H4 (cell line): ENCODE measurements at places on chromosomes 5 and 9. TPM values are rescaled to one million over a fixed set of nuclear protein-coding genes. Genes with fewer than 3 reads are reported as not detected.
A peak's percentile ranks its signal among the peaks of the same experiment; 100 is the strongest.

GRCh38 chr9:132443951-132444607 is 34.1 kb downstream of the CFAP77 start:
- no peak for DNase-seq

- peak; percentile 92 for DNase-seq
These were observed 9.7 kb downstream of the PTGER4 start for GRCh38 chr5:40689438-40689837.

The SPARC gene
- 319 and 472 TPM in 2 replicates for total RNA-seq

GRCh38 chr5:56302027-56302426 is 68.9 kb upstream of the ANKRD55 start:
- DNase-seq, result peak; percentile 40

The NOXA1 gene
- not detected in 2 replicates for total RNA-seq

- no peak for DNase-seq
These were observed 269.0 kb upstream of the RGMB start for GRCh38 chr5:98504505-98504904.

GRCh38 chr5:61779743-61780142 is 447.7 kb downstream of the ZSWIM6 start:
- DNase-seq, result no peak

DNA sequence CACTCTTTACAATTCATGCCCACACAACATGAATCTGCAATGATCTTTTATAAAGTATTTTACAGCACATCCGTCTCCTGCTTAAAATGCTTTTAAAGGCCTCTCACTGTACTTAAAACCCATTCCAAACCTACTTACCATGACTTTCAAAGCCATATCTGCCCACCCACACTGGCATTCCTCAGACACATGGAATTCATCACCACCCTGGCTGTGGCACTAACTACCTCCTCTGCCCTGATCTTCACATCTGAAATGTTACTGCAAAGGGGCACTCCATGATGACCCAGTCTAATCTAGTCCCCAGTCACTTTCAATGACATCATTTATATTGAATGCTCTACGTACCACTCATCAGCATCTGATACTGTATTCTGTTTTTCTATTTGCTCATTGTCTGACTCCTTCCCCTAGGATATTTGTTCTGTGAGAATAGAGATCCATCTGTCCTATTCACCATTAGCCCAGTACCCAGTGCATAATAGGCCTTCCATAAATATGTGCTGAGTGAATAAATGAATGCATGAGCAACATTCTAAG is 193.2 kb upstream of the KIF2A start:
- peak; percentile 8 for DNase-seq

DNA sequence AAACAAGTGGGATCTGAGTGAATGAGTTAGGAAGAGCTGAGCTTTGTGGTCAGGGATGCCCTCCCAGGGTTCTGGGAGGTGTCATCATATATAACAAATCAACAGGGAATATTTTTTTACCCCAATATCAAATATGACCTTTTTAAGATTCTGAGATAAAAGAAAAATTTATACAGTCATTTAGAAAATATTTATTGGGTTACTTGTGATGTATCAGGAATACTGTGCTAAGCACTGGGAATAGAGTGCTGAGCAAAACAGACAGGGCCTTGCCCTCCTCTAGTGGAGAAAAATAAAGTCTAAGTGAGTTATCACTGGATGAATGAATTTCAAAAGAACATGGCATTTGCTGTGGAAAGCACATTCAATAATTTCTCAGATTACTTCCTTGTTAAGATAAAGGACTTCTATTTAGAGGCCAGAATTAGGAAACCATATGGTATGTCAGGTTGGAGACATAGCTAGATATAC is 102.9 kb downstream of the BOD1 start:
- DNase-seq, result no peak

DNA sequence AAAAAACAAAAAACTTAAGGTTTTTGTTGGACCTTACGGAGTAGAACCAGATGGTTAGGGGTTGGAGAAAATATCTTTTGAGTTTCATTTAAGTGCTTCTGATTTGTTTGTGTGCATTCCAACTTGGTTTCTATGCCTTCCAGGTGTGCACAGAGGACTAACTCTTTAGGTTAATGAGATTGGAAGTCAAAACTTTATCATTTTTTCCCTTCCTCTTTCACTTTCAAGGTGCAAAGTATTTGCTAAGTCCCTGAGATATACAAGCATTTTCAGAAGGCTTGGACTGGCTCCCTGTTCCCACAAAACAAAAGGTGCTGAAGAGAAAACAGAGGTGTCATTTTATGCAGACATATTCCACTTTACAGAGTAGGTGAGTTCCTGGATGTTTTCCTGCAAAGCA is 30.3 kb upstream of the CER1 start:
- no peak for DNase-seq

DNA sequence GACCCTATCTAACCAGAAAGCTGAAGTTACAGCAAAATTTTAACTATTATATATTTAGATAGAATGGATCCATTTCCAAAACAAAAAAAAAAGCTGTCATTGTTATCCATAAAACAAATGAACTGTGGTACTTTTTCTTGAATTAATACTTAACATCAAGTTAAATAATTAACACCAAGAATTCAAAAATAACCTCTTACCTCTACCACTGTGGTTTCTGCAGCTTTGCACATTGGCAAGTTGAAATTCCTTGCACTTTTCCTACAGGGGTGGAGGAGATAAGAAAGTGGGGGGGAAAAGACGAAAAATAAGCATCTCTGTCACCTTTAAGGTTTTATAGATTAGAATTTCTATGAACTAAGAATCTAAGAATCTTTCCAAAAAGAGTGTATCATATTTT is 30.0 kb downstream of the OXCT1 start:
- no peak for DNase-seq

GRCh38 chr5:112106878-112107277 is 312.2 kb downstream of the EPB41L4A start:
- DNase-seq, result no peak

GRCh38 chr9:137323531-137324331 is 21.7 kb upstream of the NRARP start:
- DNase-seq, result no peak

- DNase-seq, result no peak
These were observed 645.8 kb upstream of the EDIL3 start for GRCh38 chr5:85030316-85031084.

DNA sequence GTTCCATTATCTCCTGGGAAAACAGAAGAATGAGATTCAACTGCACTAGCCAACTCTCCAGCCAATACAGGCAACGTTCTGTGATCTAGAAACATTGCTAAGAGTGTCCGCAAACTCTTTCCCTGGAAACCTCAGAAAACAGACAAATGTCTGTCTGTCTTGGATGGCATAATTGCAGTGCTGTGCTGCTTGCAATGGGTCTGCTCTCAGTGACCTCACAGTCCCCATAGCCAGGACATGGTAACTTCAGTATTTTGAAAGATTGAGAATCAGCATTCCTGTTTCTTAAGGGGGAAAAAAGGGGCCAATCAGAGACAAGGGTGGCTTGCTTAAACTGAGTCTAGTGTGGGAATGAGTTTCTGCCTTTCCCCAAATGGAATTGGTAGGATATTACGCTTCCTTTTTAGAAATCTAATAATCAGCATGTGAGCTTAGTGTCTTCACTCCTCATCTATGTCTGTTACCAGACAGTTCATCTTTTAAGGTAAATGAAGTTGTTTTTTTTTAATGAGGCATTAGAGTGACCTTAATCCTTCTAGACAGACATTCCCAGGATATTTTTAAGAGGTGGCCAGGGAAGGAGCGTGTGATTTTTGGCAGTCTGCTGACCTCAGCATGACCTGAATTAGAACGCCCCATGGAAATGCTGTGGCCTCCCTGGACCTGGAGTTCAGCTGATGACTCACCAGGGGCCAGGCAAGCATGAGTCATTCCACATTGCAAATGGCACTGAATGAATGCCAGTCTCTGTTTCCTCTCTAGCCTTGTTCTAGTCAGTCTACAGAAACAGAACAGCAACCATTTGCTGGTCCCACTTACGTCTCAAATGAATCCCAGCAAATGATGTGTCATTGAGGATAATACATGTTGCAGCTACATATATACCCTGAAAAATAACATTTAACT is 210.2 kb upstream of the ACTBL2 start:
- DNase-seq, result peak; percentile 92

- peak; percentile 49 for DNase-seq
These were observed 304.0 kb downstream of the PJA2 start for GRCh38 chr5:109105631-109106267.

- DNase-seq, result no peak
These were observed 99.0 kb downstream of the RALGPS1 start for GRCh38 chr9:127013597-127013996.

GRCh38 chr5:21663082-21663481 is 1190.1 kb downstream of the CDH12 start:
- DNase-seq, result no peak

DNA sequence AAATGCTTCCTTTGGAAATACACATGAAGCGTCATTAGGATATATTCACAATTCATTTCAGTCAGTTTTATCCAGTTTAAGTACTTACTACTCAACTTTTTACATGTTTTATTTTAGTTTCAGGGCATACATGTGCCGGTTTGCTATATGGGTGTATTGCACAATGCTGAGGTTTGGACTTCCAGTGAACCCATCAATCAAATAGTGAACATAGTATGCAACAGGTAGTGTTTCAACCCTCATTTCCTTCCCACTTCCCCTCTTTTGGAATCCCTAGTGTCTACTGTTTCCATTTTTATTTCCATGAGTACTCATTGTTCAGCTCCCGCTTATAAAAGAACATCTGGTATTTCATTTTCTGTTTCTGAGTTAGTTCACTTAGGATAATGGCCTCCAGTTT is 74.7 kb downstream of the TMEM161B start:
- DNase-seq, result no peak

- DNase-seq, result no peak
These were observed 1104.4 kb upstream of the SEMA6A start for GRCh38 chr5:117679046-117679445.

DNA sequence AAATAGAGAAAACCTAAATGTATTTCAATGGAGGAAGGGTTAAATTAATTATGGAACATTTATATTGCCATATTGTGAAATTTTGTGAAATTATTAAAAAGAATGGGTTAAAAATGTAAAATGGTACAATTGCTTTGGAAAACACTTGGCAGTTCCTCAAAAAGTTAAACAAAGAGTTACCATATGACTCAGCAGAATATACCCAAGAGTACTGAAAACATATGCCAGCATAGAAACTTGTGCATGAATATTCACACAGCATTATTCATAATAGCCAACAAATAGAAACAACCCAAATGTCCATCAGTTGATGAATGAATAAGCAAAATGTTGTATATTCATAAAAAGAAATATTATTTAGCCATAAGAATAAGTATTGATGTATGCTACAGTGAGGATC is 181.0 kb upstream of the MAST4 start:
- DNase-seq, result no peak

- peak; percentile 31 for DNase-seq
These were observed 139.5 kb upstream of the SLC27A6 start for GRCh38 chr5:128825826-128826225.

- no peak for DNase-seq
These were observed 3.2 kb downstream of the SMIM15 start for GRCh38 chr5:61159070-61159469.

GRCh38 chr9:92664394-92665152 is 5.4 kb downstream of the IPPK start:
- no peak for DNase-seq

DNA sequence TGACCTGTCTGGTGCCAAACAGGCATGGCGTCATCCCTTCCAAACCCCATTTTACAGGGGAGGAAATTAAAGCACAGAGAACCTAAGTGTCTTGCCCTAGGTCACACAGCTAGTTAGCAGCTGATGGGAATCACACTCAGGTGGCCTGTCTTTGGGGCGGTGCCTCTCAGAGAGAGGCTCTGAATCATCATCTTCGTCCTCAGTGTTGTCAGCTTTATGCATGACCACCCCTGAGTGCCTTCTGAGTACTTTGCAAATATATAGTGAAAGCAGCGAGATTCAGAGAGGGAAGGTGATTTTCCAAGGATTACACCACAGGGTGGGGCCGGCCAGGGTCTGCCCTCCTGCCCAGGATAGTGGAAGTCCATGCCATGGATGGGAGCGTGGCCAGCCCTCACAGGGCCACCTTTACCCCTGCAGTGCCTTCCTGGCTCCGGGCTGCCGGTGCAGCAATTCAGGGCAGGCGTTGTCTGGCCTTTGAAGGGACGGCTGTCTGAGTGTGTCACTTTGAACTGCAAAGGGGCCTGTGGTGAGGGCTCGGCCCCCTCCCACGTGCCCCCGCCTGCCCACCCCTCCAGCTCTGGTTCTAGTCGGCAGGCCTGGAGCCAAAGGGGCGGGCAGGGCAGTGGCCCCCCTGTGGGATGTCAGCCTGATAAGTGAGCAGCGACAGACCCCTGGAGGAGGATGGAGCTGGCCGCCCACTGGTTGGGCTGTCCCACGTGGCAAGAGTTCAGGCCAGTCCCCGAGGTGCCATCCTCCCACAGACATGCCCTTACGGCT is 16.9 kb downstream of the LMX1B start:
- DNase-seq, result no peak

- DNase-seq, result no peak
These were observed 102.0 kb upstream of the DMAC1 start for GRCh38 chr9:7901621-7902020.

- no peak for DNase-seq
These were observed 15.4 kb upstream of the C5orf47 start for GRCh38 chr5:173973616-173973969.

DNA sequence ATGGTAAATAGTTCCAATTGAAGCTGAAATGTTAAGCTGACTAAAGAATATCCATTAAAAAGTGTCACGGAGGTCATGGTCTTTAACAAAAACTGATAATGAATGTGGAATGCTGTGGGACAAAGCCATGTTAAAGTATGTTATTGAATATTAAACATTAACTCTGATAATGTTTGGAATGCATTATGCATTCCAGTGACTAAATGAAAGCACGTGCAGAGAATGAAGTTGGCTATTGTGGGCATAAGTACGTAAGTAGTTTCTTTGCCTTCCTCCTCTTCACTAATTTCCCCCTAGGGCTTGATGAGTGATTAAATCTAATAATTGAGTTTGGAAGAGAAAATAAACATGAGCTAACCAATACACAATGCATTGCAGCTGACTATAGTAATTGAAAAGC is 640.4 kb upstream of the CDH10 start:
- no peak for DNase-seq

The CA9 gene
- total RNA-seq, result 1.3 and 2.1 TPM in 2 replicates

The OTULIN gene
- total RNA-seq, result 23.0 and 32.7 TPM in 2 replicates

DNA sequence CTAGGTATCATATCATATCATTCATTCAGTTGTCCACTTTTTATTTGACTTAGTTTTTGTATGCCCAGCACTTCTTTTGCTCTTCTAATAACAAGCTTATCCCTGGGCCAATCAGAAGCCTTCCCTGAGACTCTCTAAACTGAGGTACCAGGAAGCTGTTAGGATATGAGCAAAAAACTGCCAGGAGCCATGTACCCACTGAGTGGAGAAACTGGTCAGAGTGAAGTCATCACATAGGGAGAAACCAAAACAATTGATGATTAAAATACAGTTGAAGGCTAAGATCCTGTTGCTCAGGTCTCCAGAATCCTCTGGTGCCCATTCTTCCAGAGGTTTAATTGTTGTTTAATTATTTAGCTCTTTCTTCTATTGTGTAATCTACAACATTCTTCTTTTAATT is 120.2 kb downstream of the KIAA0825 start:
- DNase-seq, result no peak

DNA sequence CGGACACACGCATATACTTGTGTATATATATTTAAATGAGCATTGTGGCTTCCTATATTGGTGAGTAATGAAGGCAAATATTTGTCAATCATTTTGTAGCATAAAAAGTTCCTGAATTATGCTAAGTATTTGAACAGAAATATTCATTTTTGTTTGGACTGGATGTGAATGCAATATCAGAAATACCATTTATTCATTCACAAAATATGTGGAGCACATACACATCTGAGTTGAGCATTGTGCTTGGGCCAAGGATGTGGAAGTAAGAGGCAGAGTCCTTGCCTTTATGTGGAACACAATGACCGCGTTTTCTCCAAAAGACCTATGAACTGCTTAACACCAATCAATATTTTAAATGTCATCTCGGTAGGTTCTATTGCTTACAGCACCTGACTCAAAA is 1086.5 kb downstream of the NR2F1-AS1 start:
- no peak for DNase-seq
